ENCODE measurements at places on chromosomes 5 and 9. TPM values are rescaled to one million over a fixed set of nuclear protein-coding genes. Genes with fewer than 3 reads are reported as not detected.

IL9 gene
- not detected for total RNA-seq

ZNG1F gene
- total RNA-seq = 15.4 TPM

DNA sequence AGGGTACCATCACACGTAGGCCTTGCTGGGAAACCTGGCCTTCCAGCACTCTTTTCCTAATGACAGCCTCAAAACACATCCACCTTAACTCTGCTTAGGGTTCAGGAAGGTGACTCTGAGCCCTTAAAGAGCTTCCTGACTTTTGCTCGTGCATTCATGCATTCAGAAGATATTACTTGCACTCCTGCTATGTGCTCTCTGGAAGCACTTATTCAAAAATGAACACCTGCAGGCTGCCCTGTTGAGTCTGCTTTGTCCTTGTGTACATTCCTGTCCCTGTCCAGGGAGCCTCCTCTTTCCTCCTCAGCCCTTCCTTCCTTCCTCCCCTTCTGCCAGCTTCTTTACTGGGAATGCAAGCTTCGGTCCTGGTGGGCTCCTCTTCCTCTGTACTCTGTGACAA, 61.5 kb downstream of the SPRY4 start:
- no peak overlapping the region for H3K27ac ChIP-seq
- H3K4me1 ChIP-seq = peaks cover 15% of the 10 kb centered on the region
- no peaks in the 10 kb centered on the region for H3K27me3 ChIP-seq
- H3K36me3 ChIP-seq = no peaks in the 10 kb centered on the region
- no peak overlapping the region for H3K4me3 ChIP-seq
- no peak for DNase-seq

DNA sequence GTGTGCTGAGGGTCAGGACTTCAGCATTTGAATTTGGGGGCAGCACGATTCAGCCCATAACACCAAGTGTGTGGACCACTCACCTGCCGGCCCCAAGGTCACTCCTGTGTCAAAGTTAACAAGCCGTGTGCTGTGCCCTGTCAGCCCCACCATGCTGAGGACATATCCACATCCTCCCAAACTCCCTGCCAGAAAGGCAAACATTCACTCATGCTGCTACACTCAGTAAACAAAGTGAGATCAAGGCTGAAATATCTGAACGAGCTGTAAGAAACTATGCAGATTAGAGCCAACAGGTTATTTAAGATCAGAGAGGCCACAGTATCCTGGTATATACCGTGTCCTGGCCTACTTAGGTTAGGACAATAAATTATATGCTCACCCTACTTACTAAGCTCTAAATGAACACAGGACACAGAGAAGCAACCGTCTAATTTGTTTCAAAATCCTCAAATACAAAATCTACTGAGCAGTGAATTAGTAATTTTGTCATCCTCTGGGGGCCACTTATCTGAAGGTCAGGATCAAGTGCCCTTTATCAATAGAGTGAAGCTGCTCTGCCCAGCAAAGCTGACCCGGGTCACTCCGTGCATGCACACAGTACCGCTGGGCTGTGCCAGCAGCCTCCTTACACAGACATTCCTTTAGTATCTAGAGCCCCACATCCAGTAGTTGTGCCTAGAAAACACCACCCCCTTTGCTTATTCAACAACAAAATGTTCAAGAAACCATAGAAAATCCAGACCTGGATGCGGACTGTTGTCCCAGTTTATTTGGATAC, 28.2 kb downstream of the RETREG1 start:
- H3K4me3 ChIP-seq = no peak overlapping the region
- no peaks in the 10 kb centered on the region for H3K36me3 ChIP-seq
- peak; percentile 65 for DNase-seq
- no peak overlapping the region for H3K27ac ChIP-seq
- peaks cover 27% of the 10 kb centered on the region for H3K4me1 ChIP-seq

GRCh38 chr5:151126199-151126645, 31.4 kb downstream of the ANXA6 start:
- H3K36me3 ChIP-seq = peaks cover 40% of the 10 kb centered on the region
- H3K4me3 ChIP-seq = no peak overlapping the region
- H3K27me3 ChIP-seq = no peaks in the 10 kb centered on the region
- DNase-seq = peak; percentile 68
- no peak overlapping the region for H3K27ac ChIP-seq
- H3K4me1 ChIP-seq = 0 out of 2 replicates have a peak, but pooled peaks cover 4% of the 10 kb centered on the region

All from HepG2 (cell line).